Stimulated activated CD8-positive, alpha-beta memory T cell treated with anti-CD3 and anti-CD28 coated beads, Interleukin-7, amount 100 ng/mL, for 1 hour (primary cell): ENCODE measurements at places on chromosomes 1 and 21.

DNA sequence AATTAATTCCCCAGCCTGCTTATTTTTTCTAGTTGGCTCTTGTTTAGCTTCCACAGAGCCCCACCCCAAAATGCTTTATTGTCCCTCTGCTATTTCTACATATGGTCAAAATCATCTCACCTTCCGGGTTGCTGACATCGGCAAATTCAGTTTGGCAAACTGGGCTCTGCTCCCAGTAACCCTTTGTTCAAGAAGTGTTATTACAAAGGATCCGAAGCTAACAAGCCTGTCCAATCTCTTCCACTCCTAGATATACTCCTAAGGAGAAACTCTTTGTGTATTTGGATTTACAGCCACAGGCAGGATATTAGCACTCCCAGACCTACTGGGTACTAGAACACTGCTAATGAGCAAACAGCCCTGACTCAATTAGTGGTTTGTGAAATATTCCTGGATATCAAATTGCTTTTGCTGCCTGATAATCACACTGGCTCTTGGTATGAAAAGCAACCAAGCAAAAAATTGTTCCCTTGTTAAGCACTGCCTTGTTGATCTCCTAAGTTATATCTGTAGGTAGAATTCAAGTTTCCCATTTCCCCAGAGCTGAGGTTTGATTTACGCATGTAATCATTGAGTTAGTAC, 4.0 kb downstream of the JUN start:
- no peak for DNase-seq

- no peak for DNase-seq
Measured at GRCh38 chr1:159315381-159315780, 13.2 kb downstream of the FCER1A start.

GRCh38 chr21:36686955-36687354, 12.0 kb upstream of the SIM2 start:
- no peak for DNase-seq

DNA sequence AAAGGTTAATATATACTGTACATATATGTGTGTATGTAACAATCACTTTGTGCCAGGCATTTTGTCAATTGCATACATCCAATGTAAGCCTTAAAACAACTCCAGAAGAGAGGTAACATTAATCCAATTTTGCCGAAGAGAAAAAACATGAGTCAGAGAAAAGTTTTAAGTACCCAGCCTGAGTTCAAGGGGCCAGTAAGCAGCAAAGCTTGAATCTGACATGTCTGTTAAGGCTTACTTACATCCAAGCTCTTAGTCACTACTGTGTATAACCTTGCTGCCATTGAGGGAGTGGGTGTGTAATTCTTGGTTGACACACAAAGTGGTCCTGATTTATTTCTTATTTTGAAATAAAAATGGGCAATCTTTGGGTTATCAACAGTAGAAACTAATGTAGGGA, 360.4 kb upstream of the LYPLAL1 start:
- DNase-seq = no peak

DNA sequence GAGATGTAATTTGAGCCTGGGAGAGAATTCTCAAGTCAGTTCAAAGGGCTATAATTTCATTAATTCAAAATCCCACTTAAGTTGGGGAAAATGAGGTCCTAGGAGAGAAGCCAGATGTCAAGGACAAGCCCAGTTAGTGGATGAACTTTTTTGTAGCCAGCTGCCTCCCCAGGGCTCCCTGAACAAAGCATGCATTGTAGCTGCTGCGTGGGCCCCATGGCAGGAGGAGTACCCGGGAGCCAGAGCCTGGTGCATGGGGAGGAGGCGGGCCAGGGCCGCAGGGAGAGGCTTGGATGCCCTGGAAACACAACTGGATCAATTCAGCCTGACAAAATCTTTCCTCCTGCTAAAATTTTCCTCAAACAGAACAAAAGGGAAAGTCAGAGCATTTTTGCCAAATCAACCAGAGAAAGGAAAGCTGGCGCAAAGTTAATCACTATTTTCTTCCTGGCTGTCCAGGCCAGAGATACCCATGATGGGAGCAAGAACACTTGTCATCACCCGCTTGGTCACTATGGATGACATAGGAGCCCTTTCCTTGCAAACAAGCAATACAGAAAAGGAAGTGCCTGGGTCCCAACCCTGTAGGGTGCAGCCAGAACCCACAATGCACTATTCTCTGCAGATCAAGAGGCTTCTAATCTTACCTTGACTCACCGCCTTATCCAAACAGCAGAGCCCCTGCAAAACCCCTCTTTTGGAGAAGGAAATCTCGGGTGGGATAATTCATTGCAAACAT, 248.1 kb upstream of the RAB4A start:
- no peak for DNase-seq

DNA sequence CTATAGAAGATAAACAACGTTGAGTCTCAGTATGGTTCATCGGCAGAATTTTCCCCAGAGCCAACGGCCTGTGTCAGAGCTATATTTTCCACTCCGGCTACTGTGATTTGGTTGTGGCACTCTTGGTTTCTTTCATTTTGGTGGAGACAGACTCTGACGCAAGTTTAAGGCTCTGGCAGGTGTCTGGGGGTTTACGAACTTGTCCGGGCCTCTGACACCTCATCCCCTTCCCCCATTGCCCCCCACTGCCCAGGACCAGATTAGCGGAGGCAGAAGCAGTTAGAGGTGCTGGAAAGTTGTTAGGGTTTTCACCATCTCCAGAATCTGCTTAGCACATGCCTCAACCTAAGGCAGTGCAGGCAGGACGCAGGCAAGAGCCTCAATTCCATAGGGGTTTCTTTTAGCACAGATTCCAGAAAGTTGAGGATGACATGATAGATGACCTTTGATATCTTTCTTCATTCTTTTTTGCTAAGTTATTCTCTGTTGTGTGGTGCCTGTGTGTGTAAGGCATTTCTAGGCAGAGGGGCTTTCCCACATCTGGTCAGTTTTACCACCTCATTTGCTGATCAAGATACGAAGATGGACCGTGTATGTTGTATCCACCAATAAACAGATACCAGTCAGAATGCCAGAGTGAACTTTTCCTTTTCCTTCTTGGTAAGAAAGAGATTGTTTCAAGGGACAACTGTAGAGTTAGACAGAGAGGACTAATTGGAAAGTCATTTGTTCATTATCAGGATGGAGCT, 18.4 kb upstream of the IL10 start:
- no peak for DNase-seq

DNA sequence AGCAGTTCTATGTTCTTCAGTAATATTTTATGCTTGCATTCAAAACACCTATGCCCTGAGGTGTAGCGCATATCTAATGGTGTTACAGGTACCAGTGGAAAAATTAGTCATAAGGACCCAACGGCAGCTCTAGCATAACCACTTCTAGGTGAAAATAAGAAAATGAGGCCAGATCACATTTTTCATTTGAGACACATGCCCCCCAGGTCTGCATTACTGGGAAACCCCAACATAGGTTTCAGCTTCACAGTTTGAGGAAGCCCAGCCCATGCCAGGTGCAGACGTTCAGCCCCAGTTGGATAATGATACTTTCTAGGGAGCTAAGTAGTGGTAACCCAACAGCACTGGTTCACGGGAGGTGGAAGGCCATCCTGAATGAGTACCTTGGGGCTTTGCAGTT, 129.8 kb downstream of the CNIH3 start:
- no peak for DNase-seq

DNA sequence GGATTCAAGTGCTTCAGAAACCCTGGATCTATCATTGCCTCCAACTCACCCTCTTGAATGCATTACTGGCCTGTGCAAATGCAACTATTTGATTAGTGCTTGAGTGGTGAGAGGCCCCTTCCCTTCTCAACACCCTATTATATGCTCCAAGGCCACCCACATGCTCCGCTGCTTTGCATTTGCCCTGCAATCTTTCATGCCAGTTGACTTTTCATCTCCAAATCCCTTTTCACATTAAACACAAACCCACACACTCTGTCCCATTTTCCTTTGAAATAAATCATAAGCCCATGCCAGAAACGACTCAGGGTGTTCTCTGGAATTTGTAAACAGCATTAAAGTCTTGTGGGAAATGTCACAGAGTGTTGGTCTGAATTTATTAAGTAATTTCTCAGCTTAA, 78.9 kb upstream of the CTTNBP2NL start:
- DNase-seq = no peak

DNA sequence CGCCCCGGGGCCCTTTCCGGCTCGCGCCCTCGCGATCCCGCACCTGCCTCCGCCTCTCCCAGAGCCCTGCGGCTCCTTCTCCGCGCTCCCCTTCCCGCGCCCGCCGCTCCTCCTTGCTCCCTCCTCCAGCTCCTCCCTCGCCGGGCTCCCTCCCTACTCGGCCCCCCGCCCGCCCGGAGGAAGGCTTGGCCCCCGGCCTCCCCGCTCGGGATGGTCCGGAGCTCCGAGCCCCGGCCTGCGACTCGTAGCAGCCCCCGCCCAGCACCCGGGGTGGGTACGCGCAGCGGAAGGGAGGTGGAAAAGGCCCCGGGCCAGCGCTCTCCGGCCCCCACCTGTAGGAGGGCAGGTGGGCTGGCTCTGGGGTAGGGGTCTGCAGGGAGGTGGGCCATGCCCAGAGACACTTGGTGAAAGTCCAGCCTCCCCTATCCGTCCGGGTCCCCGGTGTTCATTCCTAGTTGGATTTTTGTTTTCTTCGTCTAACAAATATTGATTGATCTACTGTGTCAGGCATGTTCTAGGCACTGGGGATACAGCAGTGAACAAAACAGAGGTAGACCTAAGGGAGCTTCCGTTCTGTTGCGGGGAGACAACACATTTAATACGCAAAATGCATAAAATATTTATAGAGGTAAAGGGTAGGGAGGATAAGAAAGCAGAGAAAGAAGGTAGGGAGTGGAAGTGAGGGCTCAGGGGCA, at the start of gene HTR1D:
TSS of gene HTR1D (minus strand) at position 82 of the 695 bp plus-strand sequence. CDS start 23,283 bp downstream, outside the sequence.
- DNase-seq = no peak

GRCh38 chr1:85612704-85613361, 32.3 kb downstream of the CCN1 start:
- no peak for DNase-seq
